Panc1 (cell line): ENCODE measurements at places on chromosomes 6 and 20.
A peak's percentile ranks its signal among the peaks of the same experiment; 100 is the strongest.

GRCh38 chr6:136539967-136540652, 10.1 kb downstream of the MAP7 start:
- DNase-seq = no peak

GRCh38 chr6:24933266-24933665, 2.5 kb downstream of the RIPOR2 start:
- DNase-seq = no peak

DNA sequence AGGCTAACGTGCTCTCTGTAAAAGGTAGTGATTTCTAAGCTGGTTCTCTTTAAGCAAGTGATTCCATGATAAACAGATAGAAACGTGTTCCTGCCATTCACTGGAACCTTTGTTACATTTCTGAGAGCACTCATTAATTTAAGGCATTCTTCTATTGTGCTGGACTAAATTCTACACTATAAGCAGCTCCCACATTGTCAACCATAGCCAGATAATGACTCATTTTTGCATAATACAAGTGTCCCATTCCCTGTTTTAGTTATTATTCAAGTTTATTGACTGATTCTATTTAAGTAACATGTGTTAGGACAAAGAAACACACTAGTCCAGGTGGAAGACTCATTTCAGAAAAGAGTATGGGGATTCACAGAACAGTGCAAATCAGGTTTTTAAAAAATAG, 13.5 kb upstream of the XRN2 start:
- DNase-seq = no peak

GRCh38 chr6:52994031-52994838, 849 bp downstream of the GSTA4 start:
- no peak for DNase-seq

DNA sequence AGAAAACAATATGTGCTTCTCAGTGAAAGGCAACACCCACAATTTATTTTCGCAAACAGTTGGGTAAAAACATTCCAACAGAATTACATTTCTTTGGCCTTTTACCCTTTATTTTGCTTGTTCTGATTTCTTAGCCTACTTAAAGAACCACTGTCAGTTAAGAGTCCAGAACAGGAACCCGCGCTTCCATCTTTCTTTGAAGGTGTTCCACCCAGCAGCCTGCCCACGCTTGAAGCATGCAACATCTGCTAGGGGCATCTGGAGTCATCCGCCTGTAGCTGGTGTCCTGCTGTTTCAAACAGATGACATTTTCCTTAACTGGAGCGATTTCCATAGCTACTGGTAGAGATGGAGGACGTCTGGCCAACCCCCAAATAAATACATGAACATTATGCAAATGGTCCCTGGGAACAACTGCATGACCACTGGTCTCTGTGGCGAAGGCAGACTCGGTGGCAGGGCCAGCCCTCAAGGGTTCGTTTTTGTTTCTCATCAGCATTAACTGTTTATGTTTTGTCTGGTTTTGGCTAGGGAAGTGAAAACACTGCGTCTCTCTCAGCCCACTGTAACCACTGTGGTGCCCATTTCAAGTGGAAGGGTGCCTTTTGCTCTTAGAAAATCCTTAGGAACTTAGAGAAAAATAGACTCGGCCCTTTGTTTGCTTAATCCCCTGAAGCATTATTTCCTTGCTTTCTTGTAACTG, 51.6 kb downstream of the LAMA4 start:
- peak; percentile 64 for DNase-seq

DNA sequence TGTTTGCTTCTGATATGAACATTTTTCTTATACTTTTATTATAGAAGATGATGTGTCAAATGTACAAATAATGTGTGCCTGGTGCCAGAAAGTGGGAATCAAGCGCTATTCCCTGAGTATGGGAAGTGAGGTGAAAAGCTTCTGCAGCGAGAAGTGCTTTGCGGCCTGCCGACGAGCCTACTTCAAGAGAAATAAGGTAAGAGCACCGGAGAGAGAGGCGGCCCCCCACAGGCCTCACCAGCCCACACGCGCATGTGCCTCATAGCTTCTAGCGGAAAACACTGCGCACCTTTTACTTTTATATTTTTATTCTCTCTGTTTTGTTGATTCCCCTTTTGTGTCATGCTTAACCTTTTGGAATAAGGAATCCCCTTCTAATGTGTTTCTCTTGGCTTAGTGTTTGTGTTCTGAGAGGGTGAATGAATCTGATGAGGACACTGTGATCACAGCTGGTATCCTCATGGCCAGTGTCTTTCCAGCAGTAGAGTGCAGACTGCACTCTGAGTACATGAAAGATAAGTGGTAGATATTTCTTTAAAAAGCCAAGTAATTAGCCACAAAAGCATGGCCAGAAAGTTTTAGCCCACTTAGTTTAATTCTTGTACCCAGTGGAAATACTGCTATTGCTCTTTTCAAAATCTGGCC, 43.6 kb downstream of the SOBP start:
- DNase-seq = no peak
